ENCODE measurements at places on chromosomes 11 and 22.

GRCh38 chr22:46209262-46209661, 40.8 kb downstream of the CDPF1 start:
- DNase-seq, result no peak

DNA sequence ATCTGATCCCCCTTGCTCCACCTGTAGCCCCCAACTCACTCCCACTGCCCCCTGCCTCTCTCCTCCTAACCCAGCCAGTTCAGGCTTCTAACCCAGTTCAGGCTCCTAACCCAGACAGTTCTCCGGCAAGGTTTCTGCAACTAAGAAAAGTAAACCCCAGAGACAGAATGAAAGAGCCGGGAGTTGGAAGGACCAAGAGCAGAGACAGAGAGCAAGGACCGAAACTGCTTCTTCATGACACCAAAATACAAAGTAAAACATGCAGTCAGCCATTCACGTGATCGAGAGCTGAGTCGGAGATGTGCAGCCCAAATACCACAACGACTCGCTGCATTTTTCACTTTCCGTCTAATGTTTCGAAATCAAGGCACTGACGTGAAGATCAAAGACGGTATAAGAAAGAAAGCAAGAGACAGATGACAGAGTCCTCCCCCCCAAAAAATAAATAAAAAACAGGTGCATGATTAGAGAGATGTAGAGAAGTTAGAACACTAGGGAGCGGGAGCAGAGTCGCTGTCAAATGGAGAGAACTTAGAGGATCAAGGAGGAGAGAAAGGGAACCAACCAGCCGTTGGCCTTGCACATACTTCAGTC, 884 bp downstream of the IL10RA start:
- DNase-seq, result no peak

- no peak for DNase-seq
These were observed 249.9 kb downstream of the TTC28 start for GRCh38 chr22:28429711-28430110.

- DNase-seq, result no peak
These were observed 105.4 kb upstream of the PITPNB start for GRCh38 chr22:28024422-28024888.

- no peak for DNase-seq
These were observed 29.1 kb downstream of the RAB38 start for GRCh38 chr11:88146106-88146505.

DNA sequence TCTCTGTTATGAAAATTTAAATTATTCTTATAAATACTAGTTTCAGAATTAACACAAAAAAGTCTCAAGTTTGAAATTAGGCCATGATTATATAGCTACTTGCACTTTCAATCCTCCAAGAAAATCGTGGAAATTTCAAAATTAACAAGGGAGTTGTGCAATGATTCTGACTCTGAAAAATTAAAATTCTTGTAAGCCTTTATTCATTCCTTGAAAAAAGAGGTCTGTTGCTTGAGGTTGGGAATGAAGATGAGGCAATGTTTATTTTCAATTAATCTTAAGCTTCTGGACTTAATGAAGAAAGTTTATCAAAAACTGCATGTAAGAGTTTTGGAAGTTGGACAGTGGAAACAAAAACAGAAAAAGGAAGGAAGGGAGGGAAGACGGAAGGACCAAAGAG, 128.2 kb upstream of the FIBIN start:
- no peak for DNase-seq

- no peak for DNase-seq
These were observed 23.2 kb downstream of the ADORA2A start for GRCh38 chr22:24450610-24451009.

Measured in heart right ventricle (tissue), 16 donors.